Activated CD8-positive, alpha-beta memory T cell treated with anti-CD3 and anti-CD28 coated beads, Interleukin-2, amount 50 U/mL, for 48 hours (primary cell): ENCODE measurements at places on chromosomes 2 and 18.

- peak; percentile 56 for DNase-seq
Observed at GRCh38 chr2:206989311-206989710, 50.0 kb downstream of the CPO start.

GRCh38 chr18:45657357-45658335, 42.4 kb downstream of the SLC14A2 start:
- no peak for DNase-seq

DNA sequence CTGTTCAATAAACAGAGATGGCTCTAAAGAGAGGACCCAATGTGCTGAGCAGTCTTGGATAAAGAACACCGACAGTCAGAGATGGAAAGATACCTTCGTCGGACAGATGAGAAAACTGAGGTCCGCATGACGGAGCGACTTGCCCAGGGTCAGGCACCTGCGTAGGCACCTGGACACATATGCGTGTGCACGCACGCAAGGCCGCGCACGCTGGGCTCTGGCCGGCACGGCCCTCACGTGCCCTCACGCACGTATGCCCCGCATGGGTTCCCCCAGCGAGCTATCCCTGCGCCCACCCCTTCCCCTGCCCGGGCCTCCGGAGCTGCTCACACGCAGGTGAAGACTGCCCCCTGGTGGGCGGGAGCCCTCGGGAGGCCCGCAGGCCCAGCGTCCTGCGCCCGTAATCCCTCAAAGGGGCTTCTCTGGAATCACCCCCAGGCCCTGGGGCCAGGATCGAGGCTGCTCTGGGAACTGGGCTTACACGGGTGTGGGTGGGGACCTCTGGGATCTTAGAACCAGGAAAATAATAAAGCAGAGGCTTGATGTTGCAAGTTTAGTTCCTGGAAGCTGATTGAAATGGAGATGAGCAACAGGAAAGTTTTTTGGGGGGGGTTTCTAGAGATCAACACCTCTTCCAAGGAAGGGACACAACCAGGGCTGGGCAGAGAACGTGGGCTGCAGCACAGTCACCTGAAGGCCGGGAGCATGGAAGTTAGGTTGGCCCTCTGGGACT, 246.3 kb downstream of the TNS1 start:
- DNase-seq: peak; percentile 95

GRCh38 chr18:59032308-59032707, 107.4 kb upstream of the SEC11C start:
- no peak for DNase-seq

GRCh38 chr2:287471-287885, 413 bp downstream of the ALKAL2 start:
- DNase-seq: no peak

DNA sequence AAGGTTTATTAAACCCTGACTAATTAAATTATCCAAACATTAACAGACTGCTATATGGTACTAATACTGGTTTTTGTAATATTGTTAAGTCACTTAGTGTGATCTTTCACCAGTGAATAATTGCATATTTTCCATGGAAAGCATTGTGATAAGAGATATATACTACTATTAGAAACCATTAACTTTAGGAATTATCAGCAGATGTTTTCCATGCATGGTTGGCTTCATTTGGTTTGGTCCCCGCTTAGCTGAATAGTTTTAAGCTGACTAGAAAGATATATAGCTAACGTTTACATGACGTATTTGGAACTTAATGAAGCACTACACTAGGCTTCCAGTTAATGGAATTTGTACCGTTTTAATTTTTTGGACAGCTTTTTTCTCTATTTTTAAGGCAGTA, 37.9 kb downstream of the LCLAT1 start:
- no peak for DNase-seq

DNA sequence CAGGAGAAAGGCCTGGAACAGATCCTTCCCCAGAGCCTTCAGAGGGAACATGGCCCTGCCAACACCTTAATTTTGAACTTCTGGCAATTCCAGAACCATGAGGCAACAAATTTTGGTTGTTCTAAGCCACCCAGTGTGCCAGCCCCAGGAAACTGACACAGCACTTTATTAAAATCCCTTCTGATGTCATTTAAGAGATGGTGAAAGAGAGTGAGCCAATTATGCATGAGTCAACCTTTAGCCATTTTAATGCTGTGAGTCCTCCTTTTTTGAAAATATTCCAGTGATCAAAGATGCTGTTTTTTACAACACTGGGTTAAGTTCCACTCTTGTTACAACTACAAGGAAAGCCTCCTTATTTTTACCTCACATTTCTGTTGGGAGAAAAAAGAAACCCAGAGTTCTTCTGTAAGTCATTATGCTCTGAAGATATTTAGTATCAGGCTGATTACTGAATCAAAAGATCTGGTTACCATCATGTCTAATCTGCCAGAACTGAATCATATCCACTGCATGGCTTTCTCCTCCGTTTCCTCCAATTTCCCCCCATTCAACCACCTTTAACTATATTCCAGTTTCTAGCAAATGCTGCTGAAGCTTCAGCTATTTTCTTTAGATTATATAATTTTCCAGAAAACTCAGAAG, 235.4 kb downstream of the TXNL1 start:
- no peak for DNase-seq

GRCh38 chr2:187338679-187339121, 109.4 kb downstream of the CALCRL start:
- no peak for DNase-seq

GRCh38 chr2:120983344-120983743, 247.7 kb downstream of the GLI2 start:
- no peak for DNase-seq

GRCh38 chr18:57759650-57760049, 43.5 kb downstream of the ATP8B1 start:
- DNase-seq: no peak

DNA sequence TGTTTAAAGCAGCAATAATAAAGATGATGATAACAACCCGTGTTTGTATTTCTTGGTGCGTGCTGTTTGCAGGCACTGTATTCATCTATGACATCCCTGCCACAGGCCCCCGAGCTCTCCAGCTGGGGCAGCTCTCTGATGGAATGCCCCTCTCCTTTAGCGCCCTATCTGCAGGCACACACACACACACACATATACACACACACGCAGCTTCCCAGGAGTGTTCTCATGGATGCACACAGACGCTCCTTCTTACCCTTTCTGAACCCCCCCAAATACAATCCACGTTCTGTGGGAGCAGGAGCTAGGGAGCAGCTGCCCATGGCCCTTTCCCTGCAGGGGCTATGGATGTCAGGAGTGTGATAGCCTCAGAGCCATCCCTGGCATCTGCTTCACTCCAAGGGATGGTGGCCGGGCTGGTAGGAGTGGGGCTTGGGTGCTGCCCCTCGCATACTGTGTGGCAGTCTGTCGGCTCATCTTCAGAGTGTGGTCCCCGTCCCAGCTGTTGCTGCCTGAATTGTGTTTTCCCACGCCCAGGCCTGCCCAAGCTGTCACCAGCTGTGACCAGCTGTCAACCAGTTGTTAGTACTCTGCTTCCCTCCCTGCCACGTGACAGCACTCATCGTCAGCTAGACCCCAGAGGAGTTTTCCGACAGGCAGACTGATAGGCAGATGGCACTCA, 50.8 kb upstream of the MYCN start:
- no peak for DNase-seq

DNA sequence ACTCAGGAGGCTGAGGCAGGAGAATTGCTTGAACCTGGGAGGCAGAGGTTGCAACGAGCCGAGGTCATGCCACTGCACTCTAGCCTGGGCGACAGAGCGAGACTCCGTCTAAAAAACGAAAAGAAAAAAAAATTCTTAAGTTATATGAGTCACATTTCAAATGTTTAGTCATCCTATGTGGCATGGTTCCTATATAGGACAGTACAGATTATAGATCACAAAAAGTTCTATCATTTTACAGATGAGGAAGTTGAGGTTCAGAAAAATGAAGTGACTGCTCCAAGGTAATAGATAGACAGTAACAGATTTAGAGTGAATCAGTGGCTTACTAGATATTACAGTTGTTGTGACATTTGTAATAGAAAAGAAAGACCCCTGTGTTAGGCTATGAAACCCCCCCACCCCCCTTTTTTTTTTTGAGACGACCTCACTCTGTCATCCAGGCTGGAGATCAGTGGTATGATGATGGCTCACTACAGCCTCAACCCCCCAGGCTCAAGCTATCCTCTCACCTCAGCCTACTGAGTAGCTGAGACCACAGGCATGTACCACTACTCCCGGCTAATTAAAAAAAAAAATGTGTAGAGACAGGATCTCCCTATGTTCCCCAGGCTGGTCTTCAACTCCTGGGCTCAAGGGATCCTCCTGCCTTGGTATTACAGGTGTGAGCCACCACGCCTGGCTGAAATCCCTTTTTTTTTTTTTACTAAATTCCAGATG, 22.7 kb downstream of the PTPN4 start:
- no peak for DNase-seq

DNA sequence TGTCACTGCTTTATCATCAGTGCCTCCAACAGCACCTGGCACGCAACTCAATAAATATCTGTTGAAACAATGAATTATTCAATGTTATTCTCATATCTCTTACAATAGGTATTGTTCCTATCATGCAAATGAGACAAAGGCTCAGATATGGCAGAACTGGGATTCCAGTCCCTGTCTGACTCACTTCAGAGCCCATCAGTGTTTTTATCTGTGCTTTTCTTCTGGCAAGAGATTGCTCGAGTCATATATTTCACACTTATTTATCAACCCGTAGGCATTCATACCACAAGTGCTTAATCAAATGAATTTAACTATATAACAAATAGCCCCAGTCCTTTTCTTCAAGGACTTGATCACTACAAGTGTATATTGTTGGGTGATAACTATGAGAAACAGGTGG, 76.4 kb upstream of the TSPYL6 start:
- DNase-seq: no peak

GRCh38 chr2:195721042-195721441, 64.0 kb downstream of the SLC39A10 start:
- no peak for DNase-seq

DNA sequence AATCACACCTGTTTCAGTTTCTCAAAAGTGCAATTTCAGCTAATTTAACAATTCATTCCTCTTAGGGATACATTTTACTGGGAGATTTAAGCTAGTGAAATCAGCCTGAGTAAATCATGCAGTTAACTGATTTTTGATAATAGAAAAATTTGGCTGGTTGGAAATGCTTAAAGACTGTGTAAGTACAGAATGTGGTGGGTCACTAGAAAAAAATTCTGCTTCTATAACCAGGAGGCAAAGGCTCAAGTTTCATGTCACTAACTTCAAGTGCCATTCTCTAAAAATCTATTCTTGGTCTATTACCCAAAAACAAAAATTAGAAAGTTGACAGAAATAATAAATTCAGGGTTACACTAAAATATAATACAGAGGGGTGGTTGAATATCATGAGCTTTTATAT, 271.3 kb downstream of the CCDC178 start:
- DNase-seq: no peak

- DNase-seq: no peak
Observed at GRCh38 chr2:174157053-174157452, 91.3 kb downstream of the OLA1 start.

DNA sequence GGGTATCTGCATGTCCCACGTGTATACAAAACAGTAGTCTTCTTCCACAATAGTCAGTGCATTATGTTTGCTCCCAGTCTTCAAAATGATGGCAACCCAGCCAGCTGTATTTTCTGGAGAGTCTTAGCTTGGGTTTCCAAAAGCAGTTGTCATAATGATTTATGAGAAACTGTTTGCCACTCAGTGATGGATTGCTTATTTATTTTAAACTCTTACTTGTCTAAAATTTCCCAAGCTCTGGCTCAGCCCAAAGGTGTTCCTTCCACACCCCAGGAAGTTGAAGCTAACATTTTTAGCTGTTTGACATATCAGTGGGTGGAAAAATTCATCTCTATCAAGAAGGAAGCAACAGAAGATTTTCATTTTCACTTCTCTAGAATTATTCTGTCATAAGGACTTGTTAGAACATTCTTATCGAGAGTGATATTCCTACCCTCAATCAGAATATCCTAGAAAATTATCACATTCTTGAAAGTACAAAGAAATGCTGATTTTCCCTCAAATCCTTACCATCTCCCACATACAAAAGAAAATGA, 78.8 kb downstream of the ASAP2 start:
- no peak for DNase-seq

GRCh38 chr2:173630425-173631126, 275.9 kb downstream of the CDCA7 start:
- DNase-seq: no peak

DNA sequence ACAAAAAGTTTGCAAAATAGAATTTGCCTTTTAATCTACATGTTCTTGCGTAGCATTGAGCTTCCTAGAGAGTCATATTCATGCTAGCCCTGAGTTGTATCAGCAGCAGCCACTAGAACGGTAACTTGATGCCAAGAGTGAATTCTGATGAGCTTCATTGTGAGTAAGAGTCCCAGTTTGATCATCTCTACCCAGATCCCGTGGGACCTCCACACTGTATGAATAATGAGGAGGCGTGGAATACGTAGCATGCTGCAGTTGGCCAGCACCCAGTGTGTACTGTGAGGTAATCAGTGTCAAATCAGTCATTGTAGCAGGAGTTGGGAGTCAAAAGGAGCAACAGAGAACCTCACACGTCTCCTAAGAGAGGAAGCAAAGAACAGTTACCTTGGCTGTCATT, 197.9 kb downstream of the NEDD4L start:
- DNase-seq: no peak

DNA sequence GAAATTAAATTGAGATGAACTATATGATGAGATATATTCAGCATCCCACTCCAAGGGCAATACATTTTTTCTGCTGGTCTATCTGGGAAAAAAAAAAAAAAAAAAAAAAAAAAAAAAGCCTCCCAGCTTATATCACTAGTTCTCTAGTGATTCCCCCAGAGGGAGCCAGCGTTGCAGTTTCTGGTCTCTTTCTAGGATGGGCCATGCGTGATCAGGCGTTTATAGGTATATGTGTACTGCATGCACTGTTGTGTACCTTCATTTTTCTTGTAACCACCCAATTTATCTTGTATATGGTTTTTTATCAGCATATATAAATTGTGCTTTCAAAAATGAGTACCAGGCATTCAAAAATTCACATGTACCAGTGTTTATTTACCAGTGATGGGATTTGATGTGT, 35.1 kb downstream of the DCDC2C start:
- DNase-seq: no peak

DNA sequence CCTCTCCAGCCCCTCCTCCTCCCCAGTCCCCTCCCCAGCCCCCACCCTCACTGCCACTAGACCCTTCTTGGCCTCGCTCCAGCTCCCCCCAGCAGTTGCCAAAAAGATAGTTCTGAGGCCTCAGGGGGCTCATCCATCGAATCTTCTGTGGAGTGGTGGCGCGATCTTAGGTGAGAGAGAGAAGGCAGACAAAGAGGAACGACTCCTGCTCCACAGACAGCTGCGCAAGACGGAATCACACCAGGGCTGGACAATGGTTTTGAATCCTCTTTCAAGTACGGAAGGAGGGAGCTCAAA, 68.1 kb downstream of the LAMA3 start:
- DNase-seq: no peak

DNA sequence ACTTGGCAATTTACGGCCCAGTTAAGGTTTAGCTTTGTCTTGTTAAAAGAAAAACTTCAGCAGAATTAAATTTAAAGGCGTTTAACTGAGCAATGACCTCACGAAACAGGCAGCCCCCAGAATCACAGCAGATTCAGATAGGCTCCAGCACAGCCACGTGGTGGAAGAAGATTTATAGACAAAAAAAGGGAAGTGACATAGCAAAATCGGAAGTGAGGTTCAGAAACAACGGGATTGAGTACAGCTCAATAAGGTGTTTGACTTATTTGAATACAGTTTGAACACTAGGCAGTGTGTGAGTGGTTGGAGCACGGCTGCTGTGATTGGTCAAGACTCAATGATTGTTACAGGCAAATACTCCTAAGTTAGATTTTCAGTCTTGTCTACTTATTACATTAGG, 79.8 kb downstream of the MOGAT1 start:
- no peak for DNase-seq
